ENCODE measurements at places on chromosomes 2 and 18. TPM values are rescaled to one million over a fixed set of nuclear protein-coding genes. Genes with fewer than 3 reads are reported as not detected.

The UGT1A8 gene
- total RNA-seq: not detected

The TUBB8B gene
- not detected for total RNA-seq

The ALPG gene
- total RNA-seq: not detected

The ANKRD44 gene
- total RNA-seq: 8.3 TPM

The MAP3K19 gene
- not detected for total RNA-seq

The CDH20 gene
- total RNA-seq: not detected

The VWA3B gene
- total RNA-seq: not detected

The MTLN gene
- total RNA-seq: 49.3 TPM

The HOXD3 gene
- 0.29 TPM for total RNA-seq

The C2orf15 gene
- not detected for total RNA-seq

The TTC27 gene
- 24.0 TPM for total RNA-seq

The STPG4 gene
- 0.17 TPM for total RNA-seq

The GREB1 gene
- total RNA-seq: 2.2 TPM

The TSHZ1 gene
- 4.8 TPM for total RNA-seq

The GIGYF2 gene
- total RNA-seq: 54.5 TPM

The NLRC4 gene
- total RNA-seq: not detected

The ERMN gene
- total RNA-seq: not detected

The ADD2 gene
- total RNA-seq: not detected

The GPR155 gene
- total RNA-seq: 7.1 TPM

The SERPINB11 gene
- not detected for total RNA-seq

The ALS2 gene
- total RNA-seq: 31.8 TPM

The ZNF804A gene
- 2.3 TPM for total RNA-seq

The IL36G gene
- not detected for total RNA-seq

The AGPS gene
- 66.7 TPM for total RNA-seq

The DNAJC5G gene
- total RNA-seq: not detected

The HADHA gene
- total RNA-seq: 173 TPM

The LYG2 gene
- not detected for total RNA-seq

The TFPI gene
- total RNA-seq: 135 TPM

The ZNF2 gene
- 13.1 TPM for total RNA-seq
